H9 (cell line): ENCODE measurements at places on chromosomes 11 and 22. TPM values are rescaled to one million over a fixed set of nuclear protein-coding genes. Genes with fewer than 3 reads are reported as not detected.

DNA sequence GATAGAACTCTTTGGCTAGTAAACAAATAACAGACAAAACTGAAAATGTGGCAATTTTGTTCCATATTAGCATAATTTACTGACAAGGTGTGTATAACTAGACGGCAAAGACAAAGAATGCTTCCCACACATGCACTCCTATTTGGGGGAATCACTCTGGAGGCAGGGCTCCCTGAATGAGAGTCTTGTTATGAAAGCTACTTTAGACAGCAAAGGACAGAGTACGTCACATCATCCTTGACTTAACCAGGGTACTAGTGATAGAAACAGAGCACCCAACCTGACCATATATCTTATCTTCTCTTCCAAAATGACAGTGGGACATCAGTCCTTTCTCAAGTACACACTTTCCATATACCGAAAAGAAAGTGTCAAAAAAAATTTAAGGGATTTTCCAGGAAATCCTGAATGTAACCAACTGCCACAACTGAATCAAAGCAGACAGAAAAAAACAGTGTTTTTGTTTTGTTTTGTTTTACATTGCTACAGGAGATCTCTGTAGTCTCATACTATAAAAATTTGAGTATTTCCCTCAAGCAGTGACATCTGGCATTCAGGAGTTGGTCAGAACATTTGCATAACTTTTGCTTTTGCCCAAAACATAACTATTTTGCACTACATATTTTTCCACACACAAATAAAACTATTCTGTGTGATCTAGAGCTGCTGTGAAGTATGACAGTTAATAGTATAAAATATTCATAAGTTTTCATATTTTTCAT is 98.9 kb downstream of the ARHGAP20 start:
- DNase-seq: no peak

- no peak for DNase-seq
These were observed 99.4 kb downstream of the ETS1 start for GRCh38 chr11:128487978-128488377.

- DNase-seq: no peak
These were observed 946.0 kb downstream of the FAM181B start for GRCh38 chr11:81787584-81788049.

- no peak for DNase-seq
These were observed 16.3 kb downstream of the NECTIN1 start for GRCh38 chr11:119712459-119713358.

DNA sequence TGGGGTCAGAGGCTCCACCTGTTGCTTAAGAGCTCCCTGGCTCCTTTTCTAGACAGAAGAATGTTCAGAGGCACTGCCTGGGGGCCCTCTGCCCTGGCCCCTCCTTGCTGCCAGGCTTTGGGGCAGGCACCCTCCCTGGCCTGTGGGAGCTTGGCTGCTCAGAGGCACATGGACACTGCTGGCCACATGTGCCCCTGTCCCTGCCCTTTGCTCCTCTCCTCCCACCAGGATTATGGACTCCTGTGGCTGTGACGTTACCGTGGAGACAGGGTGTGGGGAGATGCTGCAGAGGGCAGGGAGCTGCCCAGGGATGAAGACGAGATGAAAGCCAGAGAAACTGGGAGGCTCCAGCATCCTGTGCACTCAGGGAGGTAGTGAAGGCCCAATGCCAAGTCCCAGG is 14.7 kb downstream of the DRD2 start:
- no peak for DNase-seq

DNA sequence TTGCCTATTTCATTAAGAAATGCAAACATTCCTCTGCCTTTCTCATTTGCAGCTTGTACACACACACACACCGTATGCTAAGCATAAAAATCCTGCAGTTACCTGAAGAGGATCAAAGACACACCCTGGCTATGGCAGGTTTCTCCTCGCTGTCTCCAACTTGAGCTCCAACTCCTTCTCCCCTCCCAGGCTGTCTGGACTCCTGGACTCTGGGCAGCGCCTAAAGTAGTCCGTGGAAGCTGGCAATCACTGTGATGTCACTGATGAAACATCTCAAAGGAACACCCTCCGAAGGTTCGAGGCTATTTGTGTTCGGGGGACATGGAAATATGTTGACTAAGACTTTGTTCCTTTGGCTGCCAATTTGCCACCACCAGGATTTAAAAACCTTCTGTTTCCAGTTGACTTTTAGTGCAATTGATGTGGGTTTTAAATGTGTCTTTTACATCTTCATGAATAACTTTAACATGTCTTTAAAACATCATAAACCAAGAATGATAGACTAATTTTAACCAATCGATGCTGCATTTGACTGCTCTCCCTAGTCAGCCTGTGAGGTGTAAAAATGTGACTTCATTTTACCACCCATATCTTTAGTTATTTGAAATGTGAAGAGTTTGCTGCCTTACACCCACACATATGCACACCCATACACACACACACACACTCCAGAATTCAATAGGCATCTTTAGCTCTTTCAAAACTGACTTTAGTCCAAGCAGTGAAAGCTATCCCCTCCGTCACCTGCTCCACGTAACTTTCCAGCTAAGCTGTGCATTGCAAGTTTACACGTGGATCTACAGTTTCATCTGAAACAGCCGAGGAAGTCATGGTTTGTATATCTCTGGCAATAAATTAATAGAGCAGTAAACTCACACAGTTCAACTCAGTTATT is at the start of gene SLN:
Gene SLN (minus strand): TSS at position 196 of the 895 bp plus-strand sequence.
- DNase-seq: no peak

DNA sequence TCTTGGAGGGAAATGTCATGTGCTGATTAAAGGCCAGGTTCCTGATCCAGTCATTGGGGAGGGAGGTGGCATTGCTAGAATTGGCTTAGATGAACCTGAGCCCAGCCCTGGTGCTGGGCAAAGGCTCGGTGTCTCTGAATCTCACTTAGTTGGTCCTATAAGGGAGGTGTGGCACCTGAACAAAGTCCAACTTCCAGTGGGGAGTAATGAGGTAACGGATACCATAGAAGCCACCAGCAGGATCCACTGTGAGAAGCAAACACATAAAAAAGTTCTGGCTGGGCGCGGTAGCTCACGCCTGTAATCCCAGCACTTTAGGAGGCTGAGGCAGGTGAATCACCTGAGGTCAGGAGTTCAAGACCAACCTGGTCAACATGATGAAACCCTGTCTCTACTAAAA is 26.6 kb downstream of the PRDM11 start:
- no peak for DNase-seq

DNA sequence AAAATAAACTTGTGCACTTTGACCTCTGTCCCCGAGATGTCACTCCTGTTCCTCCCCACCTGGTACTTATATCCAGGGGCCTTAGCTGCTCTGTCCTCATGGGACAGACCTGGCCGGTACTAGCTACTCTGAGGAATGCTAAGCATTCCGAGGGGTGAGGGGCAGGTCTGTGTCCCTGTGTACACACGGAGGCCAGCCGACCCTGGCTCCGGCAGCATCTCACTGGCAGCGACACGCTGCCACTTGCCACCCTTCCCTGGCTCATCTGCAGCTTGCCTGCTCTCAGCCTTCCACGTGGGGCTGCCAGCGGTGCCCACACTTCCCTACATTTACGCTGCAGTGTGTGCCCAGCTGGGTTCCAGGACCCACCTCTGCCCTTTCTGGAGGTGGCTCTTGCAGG is 21.6 kb upstream of the TEF start:
- DNase-seq: peak; percentile 67

DNA sequence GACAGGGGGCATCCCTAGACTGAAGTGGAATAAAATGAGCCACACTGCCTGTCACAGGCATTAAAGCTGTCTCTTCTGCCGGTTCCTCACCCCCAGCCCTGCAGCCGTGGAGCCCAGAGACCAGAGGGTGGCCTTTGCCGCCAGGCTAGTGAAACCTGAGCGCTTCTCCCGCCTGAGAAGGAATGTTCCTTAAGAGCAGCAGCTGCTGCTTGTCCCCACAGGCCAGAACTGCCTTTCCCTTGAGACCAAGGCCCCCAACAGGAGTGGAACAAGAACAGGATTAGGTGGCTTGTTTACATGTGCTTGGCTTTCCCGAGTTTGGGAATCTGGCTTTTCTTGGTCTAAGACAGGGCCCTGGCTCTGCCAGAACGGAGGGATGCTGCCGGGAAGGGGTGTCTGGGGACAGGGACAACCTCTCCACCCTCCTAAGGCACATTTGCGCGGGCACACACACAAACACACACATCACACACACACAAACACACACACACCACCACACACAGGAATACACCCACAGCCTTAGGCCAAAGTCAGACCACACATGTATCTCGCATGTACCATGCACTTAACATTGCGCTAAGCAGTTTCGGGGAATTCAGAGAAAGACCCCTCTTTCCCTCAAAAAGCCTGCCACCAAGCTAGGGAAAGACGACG is 91.8 kb downstream of the FEZ1 start:
- DNase-seq: peak; percentile 71

DNA sequence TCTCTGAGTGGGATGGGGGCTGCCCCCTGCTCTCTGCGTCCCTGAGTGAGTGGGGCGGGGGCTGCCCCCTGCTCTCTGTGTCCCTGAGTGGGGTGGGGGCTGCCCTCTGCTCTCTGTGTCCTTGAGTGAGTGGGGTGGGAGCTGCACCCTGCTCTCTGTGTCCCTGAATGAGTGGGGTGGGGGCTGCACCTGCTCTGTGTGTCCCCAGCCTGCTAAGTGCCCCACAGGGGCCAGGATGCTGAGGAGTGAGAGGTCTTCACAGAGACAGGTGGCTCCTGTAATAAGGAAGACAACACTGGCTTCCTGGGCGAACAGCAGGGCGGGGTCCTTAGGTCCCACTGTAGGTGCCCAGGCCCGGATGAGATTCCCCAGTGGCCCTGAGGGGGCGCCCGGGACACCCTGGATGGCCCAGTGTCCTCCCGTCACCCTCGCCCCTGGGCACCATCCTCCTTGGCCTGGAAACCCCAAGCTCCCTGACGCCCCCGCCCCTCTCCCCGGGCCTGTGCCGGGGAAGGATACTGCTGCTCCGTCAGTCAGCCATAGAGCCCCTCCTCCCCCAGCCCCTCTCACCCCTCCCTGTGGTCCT is 3.8 kb upstream of the CCDC188 start:
- DNase-seq: no peak

GRCh38 chr11:62909107-62909894 is 11.9 kb downstream of the CHRM1 start:
- peak; percentile 97 for DNase-seq

DNA sequence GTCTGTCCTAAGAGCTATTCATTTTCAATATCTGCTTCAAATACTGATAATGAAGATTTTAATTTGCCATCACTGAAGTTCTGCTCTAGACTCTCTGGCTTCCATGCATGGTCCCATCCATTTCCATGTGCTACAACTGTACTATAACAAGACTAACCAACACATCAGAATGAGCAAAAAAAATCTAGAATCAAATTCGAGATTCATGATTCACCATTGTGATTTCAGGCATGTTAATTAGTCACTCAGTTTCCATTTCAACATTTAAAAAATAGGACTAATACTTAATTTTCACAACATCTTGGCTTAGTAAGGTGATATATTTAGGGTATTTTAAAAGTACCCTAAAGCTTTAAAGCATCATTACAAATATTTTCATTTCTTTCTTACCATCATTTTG is 22.8 kb downstream of the PICALM start:
- DNase-seq: no peak

- no peak for DNase-seq
These were observed 32.4 kb downstream of the CREB3L1 start for GRCh38 chr11:46309814-46310259.

DNA sequence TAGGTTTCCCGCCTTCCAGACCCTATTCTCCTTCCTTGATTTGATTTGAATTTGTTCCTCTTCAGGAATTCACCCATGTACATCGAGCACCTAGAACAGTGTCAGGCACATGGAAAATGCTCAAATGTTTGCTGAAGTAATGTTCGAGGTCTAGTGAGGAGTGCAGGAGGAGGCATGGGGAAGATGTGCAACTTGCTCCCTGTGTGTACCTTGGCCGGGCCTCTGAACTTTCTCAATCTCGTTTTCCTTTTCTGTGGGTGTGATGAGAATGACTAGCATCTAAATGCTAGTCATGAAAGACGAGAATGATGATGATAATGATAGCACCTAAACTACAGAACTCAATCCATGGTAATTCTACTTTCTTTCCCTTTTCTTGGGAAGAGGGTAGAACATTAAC is 279.1 kb upstream of the PLET1 start:
- no peak for DNase-seq

- peak; percentile 59 for DNase-seq
These were observed 9.5 kb downstream of the ANO1 start for GRCh38 chr11:70087446-70088167.

DNA sequence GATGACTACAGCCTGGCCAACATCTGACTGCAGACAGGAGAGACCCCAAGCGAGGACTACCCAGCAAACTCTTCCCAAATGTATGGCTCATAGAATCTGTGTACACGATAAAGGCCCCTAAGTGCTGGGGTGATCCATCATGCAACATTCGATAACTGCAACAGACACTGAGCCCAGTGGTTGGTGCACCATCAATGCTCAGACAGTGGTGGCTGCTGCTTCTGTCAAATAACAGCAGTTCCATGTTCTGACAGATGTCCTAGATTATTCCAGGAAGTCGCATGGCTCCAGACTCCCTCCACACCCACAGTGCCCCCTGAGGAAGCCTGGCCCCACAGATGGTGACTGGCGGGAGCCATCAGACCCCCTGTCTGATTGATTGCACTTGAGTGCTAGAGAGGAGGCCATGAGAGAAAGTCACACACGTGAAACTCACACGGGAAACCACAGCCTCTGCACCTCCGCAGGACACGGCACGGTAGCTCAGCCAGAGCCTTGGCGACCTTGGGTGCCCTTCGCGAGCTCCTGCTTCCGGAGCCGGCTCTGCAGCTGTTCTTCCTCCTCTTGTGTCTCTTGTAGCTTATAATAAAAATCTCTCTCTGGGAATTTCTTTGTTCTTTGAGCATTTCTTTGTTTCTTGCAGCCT is 1155.9 kb downstream of the TBC1D22A start:
- no peak for DNase-seq

GPHA2 gene
- total RNA-seq: 1.3 and 2.1 TPM in 2 replicates

MEI1 gene
- total RNA-seq: 0.20 TPM in 1 of 2 replicates, not detected in the other

LINC01488 gene
- not detected in 2 replicates for total RNA-seq

FOLR2 gene
- total RNA-seq: not detected in 2 replicates

PANX2 gene
- total RNA-seq: 6.7 and 8.0 TPM in 2 replicates

MS4A15 gene
- total RNA-seq: 0.11 TPM in 1 of 2 replicates, not detected in the other

SYCE3 gene
- 0.85 and 0.97 TPM in 2 replicates for total RNA-seq

CAPN5 gene
- 16.7 and 17.1 TPM in 2 replicates for total RNA-seq

KCNQ1OT1 gene
- total RNA-seq: 0.88 and 1.2 TPM in 2 replicates

FUT4 gene
- 5.3 and 5.4 TPM in 2 replicates for total RNA-seq
